NCI-H524 (cell line): ENCODE measurements at places on chromosomes 6 and 20.
A peak's percentile ranks its signal among the peaks of the same experiment; 100 is the strongest.

- DNase-seq: no peak
Measured at GRCh38 chr6:148112851-148113319, 229.8 kb upstream of the SASH1 start.

GRCh38 chr6:108944707-108945680, 96.8 kb downstream of the ARMC2 start:
- no peak for DNase-seq

DNA sequence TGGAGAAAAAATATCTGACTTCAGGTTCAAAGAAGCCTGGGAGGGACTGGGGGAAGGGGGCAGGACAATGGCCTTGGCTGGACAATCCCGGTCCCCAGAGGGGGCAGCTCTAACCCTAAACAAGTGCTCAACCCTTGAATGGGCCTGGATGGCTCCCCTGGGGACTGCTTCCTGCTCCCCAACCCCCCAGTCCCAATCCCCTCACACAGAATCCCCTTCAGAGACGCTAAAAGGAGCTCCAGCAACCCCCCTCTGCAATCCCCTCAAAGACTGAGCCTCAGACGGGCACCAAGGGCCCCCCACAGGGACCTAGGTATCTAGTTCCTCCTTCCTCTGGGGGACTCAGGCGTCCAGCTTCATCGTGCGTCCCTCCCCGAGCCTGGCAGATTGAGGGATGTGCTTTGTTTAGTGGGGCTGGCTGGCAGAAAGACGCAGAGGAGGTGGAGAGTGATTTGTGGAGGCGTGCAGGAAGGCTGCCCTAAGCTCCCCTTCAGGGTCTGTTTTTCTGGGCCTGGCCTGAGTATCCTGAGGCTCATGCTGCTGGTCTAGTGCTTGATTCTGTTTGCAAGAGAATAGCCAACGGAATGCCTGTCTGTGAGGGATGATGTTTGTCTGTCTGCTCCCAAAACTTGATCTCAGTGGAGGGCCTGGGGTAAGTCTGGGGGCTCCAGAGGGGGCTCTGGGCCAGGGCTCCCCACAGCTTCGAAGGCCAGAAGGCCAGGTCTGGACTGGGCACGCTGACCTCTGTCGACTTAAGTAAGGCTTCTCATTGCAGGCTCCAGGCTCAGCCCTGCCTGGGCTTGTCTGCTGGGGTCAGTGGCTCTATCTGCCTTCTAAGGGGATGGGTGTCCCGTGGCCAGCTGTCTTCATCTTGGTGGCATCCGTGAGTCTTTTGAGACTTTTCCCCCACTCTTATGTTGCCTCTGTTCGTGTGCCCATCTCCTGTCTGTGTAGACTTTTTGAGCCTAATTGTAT, 1.7 kb upstream of the POU5F1 start:
- DNase-seq: no peak

DNA sequence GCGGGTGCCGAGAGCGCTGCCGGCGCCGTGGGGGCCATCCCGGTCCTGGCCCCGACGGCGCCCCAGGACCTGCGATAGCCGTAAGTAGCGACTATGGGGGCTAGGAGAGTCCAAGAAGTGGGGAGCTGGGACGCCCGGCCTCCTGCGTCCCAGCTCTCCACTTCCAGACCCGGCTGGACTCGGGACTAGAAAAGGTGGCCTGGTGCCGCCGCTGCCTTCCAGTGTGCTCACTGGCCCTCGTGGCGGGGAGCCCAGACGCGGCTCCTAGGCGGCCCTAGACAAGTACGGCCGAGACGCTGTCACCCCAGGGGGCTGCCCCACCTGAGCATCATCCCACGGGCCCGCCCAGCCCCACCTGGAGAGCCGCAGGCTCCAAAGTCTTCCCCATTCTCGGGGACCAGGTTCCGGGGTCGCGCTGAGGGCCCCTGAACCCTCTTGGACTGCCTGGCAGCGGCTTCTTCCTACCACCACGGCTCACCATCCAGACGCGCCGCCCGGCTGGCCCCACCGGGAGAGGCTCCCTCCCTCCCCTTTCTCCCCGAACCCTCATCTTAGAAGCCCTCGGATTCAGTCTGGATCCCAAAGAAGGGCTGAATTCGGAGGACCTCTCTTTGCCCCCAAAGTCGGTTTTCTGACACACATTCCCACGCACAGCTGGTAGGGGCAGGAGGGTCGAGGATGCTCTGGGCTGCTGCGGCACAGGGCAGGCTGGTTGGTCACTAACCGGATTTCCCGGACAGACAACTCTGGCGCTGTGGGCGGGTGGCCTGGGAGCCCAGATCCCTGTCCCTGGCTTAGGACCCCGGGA, 870 bp upstream of the MDFI start:
- DNase-seq: no peak

- DNase-seq: peak; percentile 71
Measured at GRCh38 chr6:40719671-40720374, 132.7 kb upstream of the LRFN2 start.

GRCh38 chr20:33933469-33933909, 60.2 kb upstream of the RALY start:
- DNase-seq: no peak

- no peak for DNase-seq
Measured at GRCh38 chr6:117498159-117498558, 15.7 kb downstream of the DCBLD1 start.

DNA sequence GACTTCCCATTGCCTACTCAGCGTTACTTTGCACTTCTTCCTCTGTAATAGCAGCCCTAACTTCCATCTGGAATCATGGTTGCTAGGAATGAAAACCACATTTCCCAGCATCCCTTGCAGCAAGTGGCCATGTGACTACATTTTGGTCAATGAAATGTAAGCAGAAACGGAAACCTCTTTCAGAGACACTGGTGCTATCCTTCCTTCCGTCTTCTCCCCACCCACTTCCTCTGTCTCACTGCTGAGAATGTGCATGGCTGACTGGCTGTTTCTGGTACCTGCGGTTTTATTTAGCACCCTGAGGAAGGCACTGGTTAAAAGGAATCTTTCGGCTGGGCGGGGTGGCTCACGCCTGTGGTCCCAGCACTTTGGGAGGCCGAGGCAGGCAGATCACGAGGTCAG, 107.4 kb downstream of the SCML4 start:
- DNase-seq: peak; percentile 46

- DNase-seq: no peak
Measured at GRCh38 chr6:70180901-70181599, 121.8 kb downstream of the COL9A1 start.

DNA sequence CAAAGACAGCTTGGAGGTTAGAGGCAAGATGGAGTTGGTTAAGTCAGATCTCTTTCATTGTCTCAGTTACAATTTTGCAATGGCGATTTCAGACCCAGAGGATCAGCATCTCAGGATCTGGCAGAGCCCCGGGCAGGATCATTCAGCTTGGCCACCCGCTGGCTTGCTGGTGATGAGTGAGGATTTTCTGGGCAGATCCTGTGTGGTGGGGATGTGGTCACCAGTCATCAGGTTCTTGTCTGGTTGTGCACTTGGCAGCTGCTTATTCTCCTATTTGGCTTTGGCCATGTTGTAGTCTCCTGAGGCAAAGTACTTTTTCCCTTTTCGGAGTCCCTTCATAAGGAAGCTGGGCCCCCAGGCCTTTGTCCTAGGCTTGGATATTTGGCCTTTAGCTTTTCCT, 953.9 kb downstream of the KIF16B start:
- DNase-seq: no peak

DNA sequence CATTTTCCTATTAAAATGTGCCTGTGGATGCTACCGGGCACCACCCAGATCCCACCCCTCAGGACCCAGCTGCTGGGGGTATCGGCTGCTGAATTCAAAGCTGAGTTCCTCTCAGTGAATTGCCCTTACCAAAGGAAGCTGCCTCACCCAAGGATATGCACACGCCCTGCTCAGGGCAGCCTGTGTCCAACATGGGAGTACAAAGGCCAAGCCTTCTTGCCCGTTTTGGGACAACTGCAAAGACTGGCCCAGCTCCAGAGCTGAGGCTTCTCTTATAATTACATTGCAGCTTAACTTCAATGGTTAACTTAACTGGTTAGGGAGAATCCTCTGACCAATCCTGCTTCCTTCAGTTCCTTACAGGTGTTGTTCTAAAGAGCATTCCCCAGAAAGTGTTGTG, 19.8 kb upstream of the FANCE start:
- no peak for DNase-seq

GRCh38 chr6:159074876-159075275, 30.1 kb upstream of the TAGAP start:
- peak; percentile 73 for DNase-seq

- DNase-seq: no peak
Measured at GRCh38 chr20:24766143-24766527, 182.9 kb upstream of the CST7 start.

DNA sequence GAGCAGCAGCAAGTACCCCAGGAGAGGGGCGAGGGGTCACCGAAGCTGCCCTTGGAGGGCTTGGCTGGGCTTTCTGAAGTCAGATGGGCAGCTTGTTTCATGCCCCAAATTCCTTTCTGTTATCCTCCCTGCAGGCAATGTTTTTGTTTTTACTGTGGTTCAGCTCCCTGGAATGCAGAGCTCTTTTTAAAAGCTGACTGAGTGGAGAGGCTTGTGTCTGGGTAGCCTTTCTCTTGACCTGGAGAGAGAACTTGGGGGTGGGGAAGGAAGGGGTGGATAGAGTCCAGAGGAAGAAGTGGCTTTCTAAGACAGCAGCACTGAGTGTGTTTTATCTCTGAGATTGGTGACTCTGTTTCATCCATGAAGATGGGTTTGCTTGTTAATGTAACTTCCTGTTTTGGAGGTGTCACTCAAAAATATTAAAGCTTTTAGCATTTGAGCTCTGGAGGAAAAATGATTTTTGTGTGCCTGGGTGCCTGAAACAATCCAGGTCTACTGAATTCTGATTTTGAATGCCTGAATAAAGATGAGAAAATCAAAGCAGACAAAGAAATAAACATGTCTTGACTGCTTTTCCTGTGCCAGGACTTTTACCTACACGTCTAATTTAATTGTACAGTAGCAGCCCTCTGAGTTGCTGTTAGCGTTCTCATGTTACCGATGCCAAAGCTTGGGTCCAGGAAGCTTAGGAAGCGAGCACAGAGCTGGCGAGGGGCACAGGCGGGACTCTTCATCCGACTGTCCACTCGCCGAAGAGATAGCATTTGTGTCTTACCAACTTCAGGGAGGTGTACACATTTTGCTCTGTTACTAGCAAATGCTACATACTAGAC, 78.2 kb upstream of the EEF1E1 start:
- DNase-seq: no peak

DNA sequence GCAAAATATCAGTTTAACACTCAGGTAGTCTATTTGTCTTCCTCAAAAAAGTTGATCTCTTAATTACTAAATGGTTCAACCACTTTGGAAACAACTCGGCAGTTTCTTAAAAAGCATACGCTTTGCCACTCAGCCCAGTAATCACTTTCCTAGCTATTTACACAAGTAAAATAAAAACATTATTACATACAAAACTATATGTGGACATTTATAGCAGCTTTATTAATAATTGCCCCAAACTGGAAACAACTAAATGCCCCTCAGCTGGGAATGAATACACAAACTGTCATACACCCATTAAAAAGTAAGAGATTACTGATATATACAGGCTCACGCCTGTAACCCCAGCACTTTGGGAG, 7.4 kb downstream of the EEF1A1 start:
- DNase-seq: no peak

DNA sequence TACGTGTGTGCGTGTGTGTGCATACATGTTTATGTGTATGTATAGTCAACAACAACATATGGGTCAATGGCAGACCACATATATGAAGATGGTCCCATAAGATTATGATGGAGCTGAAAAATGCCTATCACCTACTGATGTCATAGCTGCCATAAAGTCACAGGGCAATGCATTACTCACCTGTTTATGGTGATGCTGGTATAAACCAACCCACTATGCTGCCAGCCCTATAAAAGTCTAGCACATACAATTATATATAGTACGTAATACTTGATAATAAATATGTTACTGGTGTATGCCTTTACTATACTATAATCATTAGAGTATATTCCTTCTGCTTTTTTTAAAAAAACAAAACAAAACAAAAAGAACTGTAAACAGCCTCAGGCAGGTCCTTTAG, 148.4 kb upstream of the ARID1B start:
- DNase-seq: no peak

DNA sequence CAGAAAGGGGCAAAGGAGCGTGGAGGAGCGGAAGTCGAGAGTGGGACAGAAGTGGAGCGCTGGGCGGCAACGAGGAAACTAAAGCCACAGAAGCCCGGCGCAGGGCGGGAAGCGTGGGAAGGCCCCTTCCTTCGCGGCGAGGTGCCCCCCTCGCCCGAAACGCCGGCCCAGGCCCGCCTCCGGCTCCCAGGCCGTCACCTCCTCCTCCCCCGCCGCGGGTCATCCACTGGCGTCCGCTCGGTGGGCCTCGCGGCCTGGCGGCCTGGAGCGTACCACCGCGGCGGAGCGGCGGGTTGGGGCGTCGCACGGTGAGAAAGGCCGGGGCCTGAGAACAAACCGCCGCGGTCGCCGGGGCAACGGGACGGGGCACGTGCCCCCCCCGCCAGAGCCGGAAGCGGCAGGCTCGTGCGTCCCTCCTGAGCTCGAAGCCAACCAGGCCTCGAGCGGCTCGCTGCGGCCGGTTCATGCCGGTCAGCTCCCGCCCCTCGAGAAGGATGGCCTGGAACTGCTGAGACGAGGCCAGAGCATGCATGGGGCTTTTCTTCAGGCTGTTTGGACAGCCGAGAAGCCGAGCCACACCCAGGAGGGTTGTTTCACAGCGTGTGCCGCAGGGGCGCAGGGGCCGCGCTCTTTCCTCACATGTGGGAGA, at the start of gene TCP11:
Gene TCP11 (minus strand): TSS at position 333 of the 649 bp plus-strand sequence. CDS start 469 bp downstream, outside the sequence.
- DNase-seq: no peak

GRCh38 chr6:46305833-46306232, 135.1 kb upstream of the ENPP5 start:
- no peak for DNase-seq

GRCh38 chr6:163281634-163282033, 132.9 kb upstream of the QKI start:
- DNase-seq: no peak

- no peak for DNase-seq
Measured at GRCh38 chr6:44564906-44565524, 177.5 kb downstream of the CDC5L start.

DNA sequence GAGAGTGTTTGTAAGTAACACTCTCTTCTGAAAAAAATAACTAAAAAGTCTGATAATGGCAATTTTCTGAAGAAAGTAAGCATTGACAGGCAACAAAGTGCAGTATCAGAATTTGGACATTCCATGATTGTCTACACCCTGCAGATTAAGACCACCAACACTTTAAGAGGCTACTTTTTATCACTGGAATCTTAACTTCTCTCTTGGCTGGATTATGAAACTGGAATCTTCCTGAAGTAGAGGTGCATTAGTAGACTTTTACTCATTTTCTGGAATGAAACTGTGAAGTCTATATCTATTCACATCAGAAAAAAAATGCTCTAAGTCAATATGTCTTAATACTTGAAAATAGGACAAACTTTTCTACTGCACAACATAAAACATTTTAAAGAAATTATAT, 547.5 kb downstream of the COL12A1 start:
- DNase-seq: no peak

- no peak for DNase-seq
Measured at GRCh38 chr6:80531681-80532619, 425.5 kb downstream of the BCKDHB start.
